ENCODE measurements at places on chromosomes 12 and 14.
A peak's percentile ranks its signal among the peaks of the same experiment; 100 is the strongest.

DNA sequence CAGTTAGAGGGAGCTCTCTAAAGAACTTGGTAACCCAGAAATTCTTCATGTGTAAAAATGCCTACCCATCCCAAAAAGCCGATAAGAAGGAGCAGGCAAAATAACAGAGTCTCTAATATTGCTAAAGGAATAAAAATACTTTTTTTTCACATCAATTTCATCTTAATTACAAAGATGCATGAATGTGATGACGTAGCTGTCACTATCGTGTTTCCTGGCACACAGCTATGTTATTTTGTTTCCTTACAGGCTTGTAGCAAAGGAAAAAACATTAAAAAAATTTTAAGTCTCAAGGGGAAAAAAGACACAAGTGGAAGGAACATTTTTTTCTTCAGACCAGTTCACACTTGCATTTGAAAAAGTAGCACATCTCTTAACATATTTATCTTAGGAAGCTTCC lies 10.3 kb upstream of the LGALS3 start:
- no peak for DNase-seq

DNA sequence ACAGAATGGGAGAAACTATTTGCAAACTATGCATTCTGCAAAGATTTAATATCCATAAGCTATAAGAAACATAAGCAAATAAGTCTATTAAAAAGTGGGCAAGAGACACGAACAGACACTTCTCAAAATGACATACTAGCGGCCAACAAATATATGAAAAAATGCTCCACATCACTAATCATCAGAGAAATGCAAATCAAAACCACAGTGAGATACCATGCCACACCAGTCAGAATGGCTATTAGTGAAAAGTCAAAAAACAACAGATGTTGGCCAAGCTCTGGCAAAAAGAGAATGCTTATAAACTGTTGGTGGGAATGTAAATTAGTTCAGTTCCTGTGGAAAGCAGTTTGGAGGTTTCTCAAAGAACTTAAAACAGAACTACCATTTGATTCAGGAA lies 121.3 kb downstream of the KCNMB4 start:
- no peak for DNase-seq

DNA sequence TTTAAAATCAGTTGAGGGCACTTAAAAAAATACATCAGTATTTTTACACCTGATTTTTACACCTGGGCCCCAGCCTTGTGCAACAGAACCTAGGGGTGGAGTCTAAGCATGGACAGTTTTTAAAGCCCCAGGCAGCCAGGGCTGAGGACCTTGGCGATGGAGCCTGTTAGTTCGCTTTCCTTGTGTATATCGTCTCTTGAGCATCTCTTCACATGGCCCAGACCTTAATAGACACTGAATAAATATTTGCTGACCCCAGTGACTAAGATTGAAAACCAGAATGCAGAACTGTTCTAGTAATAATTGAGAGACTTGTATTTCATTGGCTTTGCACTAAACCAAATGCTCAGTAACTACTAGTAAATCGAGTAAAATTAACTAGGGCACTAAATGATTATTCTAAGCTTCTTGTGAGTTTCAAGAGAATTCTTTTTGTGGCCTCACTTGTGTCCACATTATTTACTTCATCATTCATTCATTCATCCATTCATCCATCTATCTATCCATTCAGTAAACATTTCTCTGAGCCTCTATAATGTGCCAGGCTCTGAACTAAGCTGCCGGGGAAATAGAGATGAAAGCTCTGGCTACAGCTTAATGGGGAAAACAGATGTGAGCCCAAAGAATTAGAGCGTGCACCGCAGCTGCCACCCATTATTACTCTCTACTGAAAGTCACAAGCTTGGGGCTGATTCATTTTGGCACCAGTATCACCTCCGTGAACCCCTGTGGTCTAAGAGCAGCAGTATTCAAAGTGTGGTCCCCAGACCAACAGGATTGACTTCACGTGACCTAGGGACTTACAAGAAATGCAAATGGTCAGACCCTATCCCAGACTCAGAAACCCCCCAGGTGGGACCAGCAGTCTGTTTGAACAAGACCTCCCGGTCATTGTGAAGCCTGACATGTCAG lies 30.7 kb upstream of the BCL7A start:
- no peak for DNase-seq

- DNase-seq, result no peak
These were observed 50.7 kb downstream of the TMTC1 start for GRCh38 chr12:29733060-29733459.

GRCh38 chr12:77601069-77601468 lies 229.6 kb upstream of the NAV3 start:
- DNase-seq, result no peak

- DNase-seq, result no peak
These were observed 20.3 kb downstream of the DCAF5 start for GRCh38 chr14:69132513-69133181.

GRCh38 chr14:35985474-35986218 lies 159.5 kb downstream of the BRMS1L start:
- no peak for DNase-seq

GRCh38 chr12:25496098-25496587 lies 56.9 kb downstream of the LMNTD1 start:
- DNase-seq, result no peak

DNA sequence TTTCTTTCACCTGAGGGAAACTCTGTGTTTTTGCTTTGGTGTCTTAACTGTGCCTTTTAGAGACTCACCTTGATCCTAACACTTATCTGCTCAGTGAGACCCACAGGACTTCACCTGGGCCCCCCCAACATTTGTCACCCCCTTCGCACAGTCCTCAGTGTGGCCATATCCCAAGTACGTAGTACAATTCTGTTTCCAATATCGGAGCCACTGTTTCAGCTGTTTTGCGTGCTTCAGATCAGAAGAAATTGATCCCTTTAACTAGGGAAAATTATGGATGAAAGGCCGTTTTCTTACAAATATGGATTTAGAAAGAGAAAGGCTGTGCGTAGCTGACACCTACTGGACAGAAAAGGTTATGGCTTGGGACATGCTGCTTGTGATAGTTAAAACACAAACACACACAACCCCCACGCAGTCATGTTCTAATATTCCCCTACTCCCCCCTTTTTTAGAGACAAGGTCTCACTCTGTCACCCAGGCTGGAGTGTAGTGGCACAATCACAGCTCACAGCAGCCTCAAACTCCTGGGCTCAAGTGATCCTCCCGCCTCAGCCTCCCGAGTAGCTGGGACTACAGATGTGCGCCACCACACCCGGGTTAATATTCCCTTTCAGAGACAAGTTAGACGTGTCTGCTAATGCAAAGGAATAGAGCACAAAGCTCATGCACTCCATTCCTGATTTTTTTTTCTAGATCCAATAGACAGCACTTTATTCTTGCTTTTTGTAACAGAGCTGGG lies 3.6 kb upstream of the SLC7A8 start:
- DNase-seq, result no peak

- DNase-seq, result no peak
These were observed 60.0 kb upstream of the CCDC91 start for GRCh38 chr12:28130234-28130624.

GRCh38 chr14:52871606-52872005 lies 79.2 kb downstream of the FERMT2 start:
- no peak for DNase-seq

DNA sequence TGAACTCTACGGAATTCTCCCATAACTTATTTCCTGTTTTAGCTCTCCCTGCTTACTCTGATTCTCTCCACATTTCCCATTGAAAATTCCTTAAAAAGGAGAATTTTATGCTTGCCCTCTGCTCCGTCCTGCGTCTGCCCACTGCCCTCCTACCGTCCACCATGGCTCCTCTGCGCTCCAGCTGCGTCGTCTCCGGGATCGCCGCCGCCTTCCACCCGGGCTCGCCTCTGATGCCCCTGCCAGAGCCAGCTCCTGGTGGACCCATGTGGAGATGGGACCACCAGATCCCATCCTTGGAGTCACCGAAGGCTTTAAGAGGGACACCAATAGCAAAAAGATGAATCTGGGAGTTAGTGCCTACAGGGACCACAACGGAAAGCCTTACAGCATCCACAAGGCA lies 92.7 kb downstream of the LMO3 start:
- DNase-seq, result no peak

GRCh38 chr12:75488553-75488952 lies 8.0 kb downstream of the GLIPR1 start:
- DNase-seq, result peak; percentile 18

DNA sequence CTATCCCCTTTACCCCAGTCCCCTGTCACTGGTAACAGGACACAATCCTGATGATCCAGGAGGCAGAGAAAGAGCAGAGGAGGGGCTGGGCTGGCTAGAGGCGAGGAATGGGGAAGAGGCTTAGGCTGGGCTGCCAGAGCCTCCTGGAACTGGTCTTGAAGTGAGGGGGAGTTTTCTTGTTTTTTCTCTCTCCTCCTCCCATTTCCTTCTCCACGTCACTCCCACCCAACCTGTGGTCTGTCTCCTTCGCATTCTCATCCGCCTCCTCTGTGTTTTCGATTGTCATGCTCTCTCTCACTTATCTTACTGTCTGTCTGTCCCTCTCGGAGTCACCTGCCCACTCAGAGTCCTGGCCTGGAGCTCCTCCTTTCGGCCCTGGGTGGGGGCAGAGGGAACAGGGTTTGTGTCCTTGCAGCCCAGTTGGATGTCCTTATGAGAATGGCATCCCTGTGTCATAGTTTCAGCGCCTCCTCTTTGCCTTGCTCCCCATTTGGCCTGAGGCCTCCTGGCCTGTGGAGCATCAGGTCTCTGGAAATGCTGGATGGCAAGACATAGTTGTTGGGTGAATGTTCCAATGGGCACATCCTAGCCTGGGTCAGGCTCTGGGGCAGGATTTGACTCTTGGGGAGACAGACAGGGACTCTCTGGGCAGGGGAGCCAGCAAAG lies 3.4 kb upstream of the KRT80 start:
- no peak for DNase-seq

DNA sequence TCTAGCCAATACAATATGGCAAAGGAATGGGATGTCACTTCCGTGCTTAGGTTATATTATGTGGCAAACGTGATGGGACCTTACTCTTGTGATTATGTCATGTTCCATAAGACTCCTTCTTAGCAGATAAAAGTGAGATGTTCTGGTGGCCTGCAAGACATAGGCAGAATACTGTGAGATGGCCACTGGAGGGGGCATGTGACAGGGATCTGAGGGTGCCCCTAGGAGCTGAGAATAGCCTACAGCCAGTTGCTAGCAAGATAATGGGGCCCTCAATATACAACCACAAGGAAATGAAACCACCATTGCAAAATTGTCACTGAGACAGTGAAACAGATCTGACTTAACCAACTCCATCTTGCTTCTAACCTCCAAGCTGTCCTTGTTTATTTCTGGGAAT lies 151.4 kb upstream of the SSTR1 start:
- peak; percentile 6 for DNase-seq

GRCh38 chr12:109981311-109981710 lies 14.9 kb downstream of the GIT2 start:
- DNase-seq, result no peak

GRCh38 chr12:22083167-22083566 lies 37.1 kb downstream of the CMAS start:
- no peak for DNase-seq

DNA sequence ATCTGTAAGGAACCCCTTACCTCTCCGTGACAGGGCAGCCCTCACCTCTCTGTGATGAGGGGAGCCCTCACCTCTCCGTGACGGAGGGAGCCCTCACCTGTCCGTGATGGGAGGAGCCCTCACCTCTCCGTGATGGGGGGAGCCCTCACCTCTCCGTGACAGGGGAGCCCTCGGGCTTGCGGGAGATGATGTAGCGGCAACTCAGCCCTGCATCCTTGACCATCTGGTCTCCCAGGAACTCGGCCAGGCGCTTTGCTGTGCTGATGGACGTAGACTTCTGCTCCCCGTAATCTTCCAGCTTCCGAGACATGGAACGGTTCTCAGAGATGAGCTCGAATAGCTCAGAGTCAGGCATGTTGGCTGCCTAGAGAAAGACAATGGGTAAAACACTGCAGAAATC lies 28.0 kb downstream of the POLE start:
- DNase-seq, result no peak

GRCh38 chr14:95331708-95332408 lies 12.2 kb upstream of the CLMN start:
- DNase-seq, result no peak

DNA sequence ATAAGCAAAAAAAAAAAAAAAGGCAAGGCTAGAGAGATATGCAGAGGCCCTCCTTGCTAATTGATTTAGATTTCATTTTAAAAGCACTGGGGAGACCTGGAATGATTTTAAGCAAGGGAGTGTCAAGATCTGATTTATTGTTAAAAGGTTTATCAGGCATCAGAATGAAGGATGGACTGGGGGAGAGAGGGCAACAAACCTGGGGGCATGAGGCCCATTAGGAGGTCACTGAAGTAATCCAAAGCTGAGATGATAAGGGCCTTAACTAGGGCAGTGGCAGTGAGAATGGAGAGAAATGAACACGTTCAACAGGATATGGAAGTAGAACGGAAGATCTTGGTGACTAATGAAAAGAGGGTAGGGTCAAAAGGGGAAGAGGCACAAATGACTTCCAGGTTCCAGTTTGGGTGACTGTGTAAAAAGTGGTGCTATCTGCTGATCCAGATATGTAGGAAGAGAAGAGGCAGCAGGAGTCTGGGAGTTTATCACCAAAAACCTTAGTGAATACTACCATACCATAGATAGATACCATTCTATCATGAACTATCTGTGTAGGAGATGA lies 24.0 kb downstream of the KITLG start:
- no peak for DNase-seq

DNA sequence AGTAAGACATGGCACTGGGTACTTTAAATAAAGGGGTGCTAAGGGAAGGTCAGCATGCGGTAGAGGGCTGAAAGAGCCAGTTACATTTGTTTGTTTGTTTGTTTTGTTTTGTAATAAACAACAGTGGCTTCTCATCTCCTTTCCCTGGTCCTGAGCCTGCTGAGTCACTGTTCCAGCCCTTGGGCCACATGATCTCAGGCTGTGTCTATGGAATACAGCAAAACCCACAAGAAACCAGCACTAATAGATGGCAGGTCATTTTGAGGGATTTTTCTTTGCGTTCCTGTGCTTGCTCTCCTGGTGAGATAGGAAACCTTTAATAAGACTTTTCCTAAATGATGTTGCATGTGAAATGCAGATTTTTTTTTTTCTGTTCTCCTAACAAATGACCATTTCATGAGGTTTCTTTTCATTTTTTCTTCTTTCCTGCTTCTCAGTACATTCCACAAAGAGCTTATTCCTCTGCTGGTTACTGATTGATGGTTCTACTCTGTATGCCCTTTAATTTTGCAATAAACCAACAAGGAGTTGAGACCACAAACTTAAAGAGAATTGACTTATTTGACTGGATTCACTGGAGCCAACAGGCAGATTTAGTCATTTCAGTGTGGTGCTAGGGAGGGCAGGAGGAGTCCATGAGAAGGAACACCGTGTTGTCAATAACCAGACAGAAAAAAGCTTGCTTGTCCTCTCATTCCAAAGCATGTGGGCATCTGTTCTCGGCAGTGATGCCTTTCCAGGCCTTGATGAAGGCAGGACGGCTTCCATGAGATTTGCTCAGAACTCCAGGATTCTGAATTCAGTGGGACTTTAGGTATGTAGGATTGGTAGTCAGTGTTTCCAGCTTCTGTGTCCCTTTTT lies 459.2 kb downstream of the RAD51B start:
- DNase-seq, result no peak

Data from CD4-positive, alpha-beta T cell treated with Interferon gamma for 1 hour (primary cell).